SK-N-SH treated with all-trans-retinoic acid at 6 μM for 48 hours (cell line): ENCODE measurements at places on chromosomes 4 and X.

GRCh38 chr4:141339391-141339790 is 118.7 kb downstream of the ZNF330 start:
- ATAC-seq, result no peak

- no peak for ATAC-seq
These were observed 20.5 kb downstream of the ANOS1 start for GRCh38 chrX:8711401-8711800.

- no peak for ATAC-seq
These were observed 1145.5 kb upstream of the POU3F4 start for GRCh38 chrX:82362550-82362949.

DNA sequence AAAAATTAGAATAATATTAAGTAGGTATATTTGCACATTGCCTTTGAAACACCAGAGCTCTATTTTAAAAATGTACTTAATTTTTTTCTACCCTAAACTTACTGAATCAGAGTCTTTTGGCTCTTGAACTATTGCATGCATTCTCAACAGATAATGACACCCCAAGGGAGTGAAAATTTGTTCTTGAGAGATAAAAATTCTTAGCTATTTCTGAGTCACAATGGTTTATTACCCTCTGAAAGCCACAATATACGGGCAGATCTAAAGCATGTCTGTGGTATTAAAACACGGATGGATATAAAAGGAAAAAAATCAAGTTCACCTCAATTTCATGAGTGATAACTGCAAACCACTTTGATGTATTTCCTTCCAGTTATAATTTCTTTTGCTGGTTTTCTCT is 636.3 kb upstream of the FTHL17 start:
- no peak for ATAC-seq

GRCh38 chrX:120286733-120287512 is 24.3 kb downstream of the TMEM255A start:
- ATAC-seq, result no peak

DNA sequence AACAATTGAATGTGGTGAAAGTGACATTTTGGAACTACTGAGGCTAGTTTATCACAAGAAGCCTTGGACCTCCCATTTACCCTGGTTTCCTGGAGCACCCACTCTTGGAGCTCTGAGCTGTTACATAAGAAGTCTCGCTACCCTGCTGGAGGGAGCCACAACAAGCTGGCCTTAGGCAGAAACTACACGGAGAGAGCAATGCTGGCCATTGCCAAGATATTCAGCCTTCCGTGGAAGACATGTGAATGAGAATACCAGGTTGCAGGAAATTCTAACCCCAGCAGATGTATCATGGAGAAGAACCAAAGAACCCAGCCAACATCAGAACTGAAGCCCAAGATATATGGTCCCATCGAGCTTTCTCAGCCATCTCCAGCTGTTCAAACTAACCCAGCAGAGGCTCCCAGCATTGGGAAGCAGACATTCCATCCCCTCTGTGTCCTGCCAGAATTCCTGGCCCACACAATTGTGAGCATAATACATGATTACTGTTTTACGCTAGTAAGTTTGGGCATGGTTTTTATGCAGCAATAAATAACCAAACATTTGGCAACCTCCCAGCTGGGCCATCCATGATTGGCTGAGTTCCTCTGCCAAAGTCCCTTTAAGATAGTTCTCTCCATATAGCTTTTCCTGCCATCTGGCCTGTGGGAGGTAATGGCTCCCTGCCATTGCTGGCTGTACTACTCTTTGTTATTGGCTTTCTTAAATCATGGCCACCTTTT is 17.9 kb upstream of the PDE5A start:
- ATAC-seq, result no peak
